ENCODE measurements at places on chromosomes 11 and 22. TPM values are rescaled to one million over a fixed set of nuclear protein-coding genes. Genes with fewer than 3 reads are reported as not detected.

UBXN1 gene
- 158 TPM for total RNA-seq

KRTAP5-1 gene
- total RNA-seq, result not detected

CDC42BPG gene
- 0.25 TPM for total RNA-seq

MUC6 gene
- total RNA-seq, result not detected

LUZP2 gene
- total RNA-seq, result 0.12 TPM

CHRM1 gene
- total RNA-seq, result not detected

SPON1 gene
- total RNA-seq, result 4.6 TPM

INPP5J gene
- total RNA-seq, result 0.12 TPM

SCGB2A2 gene
- total RNA-seq, result not detected

MUC5B gene
- not detected for total RNA-seq

CFAP300 gene
- total RNA-seq, result 7.8 TPM

MFRP gene
- not detected for total RNA-seq

ARHGAP32 gene
- 5.4 TPM for total RNA-seq

NTM gene
- 35.0 TPM for total RNA-seq

CRYBB3 gene
- not detected for total RNA-seq

CCDC15 gene
- total RNA-seq, result 1.7 TPM

BDNF gene
- total RNA-seq, result 42.3 TPM

APOL1 gene
- 39.0 TPM for total RNA-seq

MGAT3 gene
- 0.40 TPM for total RNA-seq

C11orf16 gene
- not detected for total RNA-seq

DEUP1 gene
- not detected for total RNA-seq

DCDC1 gene
- total RNA-seq, result under 0.01 TPM

FOSL1 gene
- total RNA-seq, result 24.0 TPM

TMPRSS4 gene
- under 0.01 TPM for total RNA-seq

ARHGAP20 gene
- 6.5 TPM for total RNA-seq

SCGB1D2 gene
- total RNA-seq, result not detected

ADAMTS8 gene
- total RNA-seq, result 0.53 TPM

IGF2 gene
- total RNA-seq, result under 0.01 TPM

UBQLN3 gene
- total RNA-seq, result 0.13 TPM

ZBTB3 gene
- total RNA-seq, result 11.0 TPM
